ENCODE measurements at places on chromosomes 7 and 10.

DNA sequence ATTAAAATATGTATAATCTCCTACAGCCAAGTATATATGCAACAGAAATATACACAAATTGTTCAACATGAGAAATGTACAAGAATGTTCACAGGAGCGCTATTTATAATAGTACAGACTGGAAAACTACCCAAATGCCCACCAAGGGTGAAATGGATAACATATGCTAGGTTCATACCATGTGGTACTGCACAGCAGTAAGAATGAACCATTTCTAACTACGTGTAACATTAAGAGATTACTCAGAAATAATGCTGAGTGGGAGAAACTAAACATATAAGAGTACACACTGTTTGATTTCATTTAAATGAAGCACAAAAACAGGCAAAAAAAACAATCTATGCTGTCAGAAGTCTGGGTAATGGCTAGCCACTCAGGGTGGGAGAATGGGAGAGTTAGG is 45.8 kb downstream of the RNLS start:
- DNase-seq: no peak
- no peaks in the 10 kb centered on the region for H3K4me1 ChIP-seq
- peak overlapping the region; percentile 37 for H3K27ac ChIP-seq
- no peak overlapping the region for H3K4me3 ChIP-seq
- no peaks in the 10 kb centered on the region for H3K27me3 ChIP-seq
- H3K36me3 ChIP-seq: no peaks in the 10 kb centered on the region

- no peaks in the 10 kb centered on the region for H3K27me3 ChIP-seq
- no peak for DNase-seq
- H3K27ac ChIP-seq: no peak overlapping the region
- H3K4me1 ChIP-seq: no peaks in the 10 kb centered on the region
These were observed 12.7 kb downstream of the TAS2R60 start for GRCh38 chr7:143455942-143456341.

GRCh38 chr10:95663496-95663895 is 7.0 kb upstream of the ALDH18A1 start:
- H3K27me3 ChIP-seq: no peaks in the 10 kb centered on the region
- H3K4me1 ChIP-seq: peaks cover 4% of the 10 kb centered on the region
- H3K36me3 ChIP-seq: no peaks in the 10 kb centered on the region
- DNase-seq: no peak
- no peak overlapping the region for H3K4me3 ChIP-seq
- H3K27ac ChIP-seq: no peak overlapping the region

DNA sequence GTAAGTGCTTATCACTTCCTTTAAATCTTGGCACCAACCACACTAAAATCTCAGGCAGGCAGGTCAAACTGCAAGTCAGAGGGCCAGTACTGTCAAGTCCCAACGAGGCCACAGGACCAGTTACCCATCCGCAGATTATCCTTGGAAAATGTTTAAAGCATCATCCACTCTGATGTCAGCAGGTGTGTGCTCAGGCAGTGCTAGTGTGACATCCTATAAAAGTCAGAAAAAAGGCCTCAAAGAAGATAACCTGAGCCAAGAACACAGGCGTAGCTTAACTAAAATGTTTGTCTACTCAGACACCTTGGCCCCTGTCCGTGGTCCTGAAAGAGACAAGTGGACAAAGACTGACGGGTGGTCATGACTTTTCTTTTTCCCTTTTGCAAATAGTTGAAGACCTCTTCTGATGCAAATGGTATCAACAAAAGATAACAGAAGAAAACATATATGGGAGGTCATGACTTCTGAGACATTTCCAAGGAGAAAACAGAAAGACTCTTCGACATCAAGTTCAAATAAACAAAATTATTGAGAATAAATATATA is 309.3 kb downstream of the KCNMA1 start:
- H3K4me3 ChIP-seq: no peak overlapping the region
- DNase-seq: no peak
- H3K4me1 ChIP-seq: no peaks in the 10 kb centered on the region
- H3K27me3 ChIP-seq: no peaks in the 10 kb centered on the region

DNA sequence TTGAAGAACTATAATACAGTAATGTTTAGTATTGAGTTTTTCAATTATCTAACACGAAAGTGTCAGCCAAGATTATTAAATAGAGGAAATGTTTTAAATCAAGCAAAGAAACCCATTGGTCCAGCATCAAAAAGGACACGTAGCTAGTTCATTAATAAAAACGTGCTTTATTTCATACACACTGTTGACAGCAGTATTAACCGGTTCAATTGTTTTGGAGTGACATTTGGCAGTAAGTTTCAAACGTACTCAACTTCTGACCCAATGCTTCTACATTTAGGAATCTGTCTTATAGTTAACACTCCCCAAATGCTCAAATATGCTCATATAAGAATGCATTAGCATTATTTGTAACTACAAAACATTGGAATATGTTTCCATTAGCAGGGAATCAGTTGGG is 41.3 kb downstream of the SLC16A12 start:
- H3K27me3 ChIP-seq: no peaks in the 10 kb centered on the region
- no peak for DNase-seq
- no peaks in the 10 kb centered on the region for H3K4me1 ChIP-seq
- H3K27ac ChIP-seq: peak overlapping the region; percentile 35

- DNase-seq: no peak
- H3K4me1 ChIP-seq: no peaks in the 10 kb centered on the region
- H3K4me3 ChIP-seq: no peak overlapping the region
- no peaks in the 10 kb centered on the region for H3K36me3 ChIP-seq
- no peaks in the 10 kb centered on the region for H3K27me3 ChIP-seq
These were observed 28.6 kb downstream of the PDSS1 start for GRCh38 chr10:26725837-26726727.
